Stimulated activated CD8-positive, alpha-beta memory T cell treated with anti-CD3 and anti-CD28 coated beads, Interleukin-7, amount 100 ng/mL, for 4 hours (primary cell): ENCODE measurements at places on chromosomes 2 and 18.

- no peak for DNase-seq
Observed at GRCh38 chr2:211181626-211182025, 625.2 kb downstream of the CPS1 start.

- DNase-seq, result no peak
Observed at GRCh38 chr2:15058015-15058720, 425.7 kb downstream of the LRATD1 start.

DNA sequence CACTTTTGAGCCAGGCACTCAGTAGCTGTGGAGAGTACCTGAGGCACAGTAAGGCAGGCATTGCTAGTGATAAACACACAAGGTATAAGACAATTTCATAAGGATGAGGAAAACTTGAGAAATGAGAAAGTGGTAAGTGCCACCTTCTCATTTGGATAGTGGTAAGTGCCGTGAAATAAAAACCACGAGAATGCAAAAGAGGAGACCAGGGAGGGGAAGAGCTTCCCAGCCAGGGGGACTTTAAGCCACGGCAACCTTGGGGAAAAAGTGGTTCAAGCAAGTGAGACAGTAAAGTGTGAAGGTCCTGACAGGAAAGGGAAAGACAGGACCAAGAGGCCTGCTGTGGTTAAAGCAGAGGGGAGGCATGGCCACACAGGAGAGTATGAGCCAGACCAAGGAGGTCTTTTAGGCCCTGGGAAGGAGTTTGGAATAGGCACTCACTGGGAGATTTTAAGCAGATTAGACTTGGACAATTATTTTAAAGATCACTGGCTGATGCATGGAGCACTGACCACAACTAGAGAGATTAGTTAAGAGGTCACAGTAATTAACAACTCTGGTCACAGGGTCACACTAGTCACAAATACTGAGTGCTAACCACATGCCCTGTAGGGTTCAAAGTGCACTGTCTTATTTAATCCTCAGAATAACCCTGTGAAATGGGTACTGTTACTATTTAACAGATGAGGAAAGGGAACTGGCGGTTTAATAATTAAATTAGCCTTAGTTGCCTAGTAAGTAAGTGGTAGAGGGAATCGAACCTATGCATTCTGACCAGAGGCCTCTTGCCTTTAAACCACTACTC, 50.1 kb downstream of the THOC1 start:
- DNase-seq, result no peak

DNA sequence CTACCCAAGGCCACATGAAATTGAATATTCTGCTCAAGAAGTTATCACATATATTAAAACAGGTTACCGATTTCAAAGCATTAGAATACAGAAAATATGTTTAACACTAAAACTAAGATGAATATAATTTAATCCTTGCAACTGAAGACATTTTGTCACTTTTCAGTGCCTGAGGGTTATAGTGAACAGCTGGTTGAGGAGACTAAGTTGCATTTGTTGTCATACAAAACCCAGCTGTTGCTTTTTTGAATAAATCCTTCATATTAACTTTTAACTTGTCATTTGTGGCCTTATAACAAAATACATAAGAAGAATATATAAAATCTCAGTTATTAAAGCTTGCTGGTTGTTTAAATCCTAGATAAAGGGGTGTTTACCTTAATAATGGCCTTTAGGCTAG, 37.5 kb downstream of the RBKS start:
- no peak for DNase-seq

- no peak for DNase-seq
Observed at GRCh38 chr2:208255557-208256106, 761 bp upstream of the IDH1 start.

DNA sequence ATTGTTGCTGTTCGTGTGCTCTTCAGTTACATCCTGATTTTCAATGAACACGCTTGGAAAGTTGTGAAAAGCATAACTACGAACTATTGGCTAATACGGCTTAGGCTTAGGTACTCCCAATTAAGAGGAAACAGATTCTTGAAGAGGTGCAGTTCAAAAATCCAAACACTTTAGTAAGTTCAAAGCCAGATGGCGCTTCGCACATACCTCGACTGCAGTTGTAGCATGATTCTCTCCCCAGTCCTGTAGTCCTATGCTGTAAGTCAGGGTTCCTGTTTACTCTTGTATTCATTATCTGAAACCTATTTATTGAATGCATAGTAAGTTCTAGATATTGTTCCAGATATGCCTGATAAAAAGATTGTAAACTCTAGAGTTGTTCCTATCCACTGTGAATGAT, 165.2 kb downstream of the TRIB2 start:
- DNase-seq, result no peak

GRCh38 chr2:54866868-54867267, 143.4 kb downstream of the EML6 start:
- no peak for DNase-seq
